Progenitor cell of endocrine pancreas (in vitro differentiated cells): ENCODE measurements at places on chromosomes 2 and 18.

DNA sequence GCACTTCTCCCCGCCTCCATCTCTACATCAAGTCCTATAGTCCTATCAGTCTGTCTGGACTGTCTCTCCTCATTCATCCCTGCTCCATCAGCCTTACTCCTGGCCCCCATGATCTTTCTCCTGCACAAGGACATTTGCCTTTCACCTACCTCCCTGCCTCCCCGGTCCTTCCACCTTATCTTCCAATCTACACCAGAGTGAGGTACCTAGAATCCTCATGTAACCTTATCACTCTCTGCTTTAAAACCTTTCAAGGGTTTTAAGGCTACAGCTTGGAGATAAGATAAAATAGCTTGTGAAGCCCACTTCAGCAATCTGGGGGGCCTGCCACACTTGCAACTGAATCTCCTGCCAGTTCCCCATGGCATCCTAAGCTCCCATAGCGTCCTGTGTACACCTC, 12.8 kb downstream of the CDC42EP3 start:
- DNase-seq, result no peak

DNA sequence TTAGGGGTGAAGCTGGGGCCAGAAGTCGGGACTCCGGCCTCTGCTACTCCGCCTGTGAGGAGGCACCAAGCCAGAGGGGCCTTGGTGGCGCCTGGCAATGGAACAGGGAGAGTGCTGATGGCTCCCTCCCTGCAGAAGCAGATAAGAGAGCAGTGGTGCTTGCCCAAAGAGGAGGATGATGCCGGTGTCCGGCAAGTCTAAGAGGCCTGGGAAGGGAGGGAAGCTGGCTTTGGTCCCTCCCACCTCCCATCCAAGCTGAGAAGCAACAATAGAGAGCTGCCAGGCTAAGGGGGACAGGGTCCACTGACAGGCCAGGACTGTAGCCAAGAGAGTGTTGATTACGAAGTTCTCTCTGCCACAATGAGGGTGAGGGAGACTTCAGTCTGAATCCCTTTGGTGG, 479.5 kb downstream of the TNS1 start:
- no peak for DNase-seq

GRCh38 chr2:237297421-237298150, 116.4 kb downstream of the COL6A3 start:
- DNase-seq, result no peak

- DNase-seq, result no peak
These were observed 21.2 kb downstream of the SNED1 start for GRCh38 chr2:241019441-241020139.

- peak; percentile 39 for DNase-seq
These were observed 212.3 kb downstream of the MGAT5 start for GRCh38 chr2:134466141-134466540.

DNA sequence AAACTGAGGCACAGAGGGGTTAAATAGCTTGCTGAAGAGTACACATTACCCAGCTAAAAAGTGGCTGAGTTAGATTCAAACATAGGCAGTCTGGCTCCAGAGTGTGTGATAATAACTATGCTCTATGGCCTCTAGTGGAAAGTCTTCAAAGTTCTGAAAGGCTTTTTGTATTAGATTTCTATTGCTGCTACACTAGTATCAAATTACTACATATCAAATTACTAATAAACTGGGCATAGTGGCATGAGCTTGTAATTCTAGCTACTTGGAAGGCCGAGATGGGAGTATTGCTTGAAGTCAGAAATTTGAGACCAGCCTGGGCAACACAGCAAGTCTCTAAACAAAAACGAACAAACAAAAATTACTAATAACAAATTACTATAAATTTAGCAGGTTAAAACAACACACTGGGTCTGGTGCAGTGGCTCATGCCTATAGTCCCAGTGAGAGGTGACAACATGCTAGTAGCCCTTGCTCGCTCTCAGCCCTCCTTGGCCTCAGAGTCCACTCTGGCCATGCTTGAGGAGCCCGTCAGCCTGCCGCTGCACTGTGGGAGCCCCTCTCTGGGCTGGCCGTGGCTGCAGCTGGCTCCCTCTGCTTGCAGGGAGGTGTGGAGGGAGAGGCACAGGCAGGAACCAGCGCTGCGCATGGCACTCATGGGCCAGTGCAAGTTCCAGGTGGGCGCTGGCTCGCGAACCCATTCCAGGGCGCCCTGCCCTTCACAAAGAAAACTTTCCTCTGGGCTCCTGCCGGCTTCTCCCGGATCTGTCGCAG, 38.2 kb upstream of the TWSG1 start:
- DNase-seq, result no peak

DNA sequence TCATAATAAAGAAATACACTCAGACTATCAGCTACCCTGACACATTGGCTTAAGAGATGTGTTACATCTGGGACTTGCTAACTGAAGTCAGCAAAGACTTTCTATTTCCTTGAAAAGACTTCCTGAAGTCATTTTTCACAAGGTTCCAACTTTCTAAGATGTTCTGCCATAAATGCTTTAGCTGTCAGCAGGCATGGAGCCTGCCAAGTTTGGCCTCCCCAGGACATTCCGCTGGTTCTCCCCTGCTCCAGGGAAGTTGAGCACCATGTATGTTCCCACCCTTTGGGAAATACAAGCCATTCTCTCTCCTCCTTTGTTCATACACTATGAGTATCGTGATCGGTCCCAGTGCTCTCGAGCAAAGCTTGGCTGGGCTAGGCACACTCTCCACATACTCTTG, 202.7 kb upstream of the CCDC68 start:
- DNase-seq, result no peak

GRCh38 chr2:233974530-233975071, 57.4 kb downstream of the TRPM8 start:
- DNase-seq, result no peak

DNA sequence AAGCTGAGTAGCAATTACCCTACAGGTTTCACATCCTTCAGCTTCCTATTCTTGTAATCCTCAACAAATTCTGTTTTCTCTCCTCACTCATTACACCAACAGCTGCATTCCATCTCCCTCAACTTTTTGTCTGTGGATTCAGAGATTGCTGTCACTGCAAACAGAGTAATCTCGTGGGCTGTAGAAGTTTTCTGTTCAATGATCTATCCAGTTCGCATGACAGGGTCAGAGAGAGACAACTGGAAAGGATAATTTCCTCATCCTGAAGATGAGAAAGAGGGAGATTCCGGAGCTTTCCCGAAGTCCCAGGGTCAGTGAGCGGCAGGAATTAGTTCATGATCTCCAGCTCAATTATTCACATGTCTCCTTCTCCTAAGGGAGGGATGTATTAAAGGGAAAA, 75.7 kb downstream of the MYO5B start:
- DNase-seq, result no peak

GRCh38 chr2:625415-626333, 51.5 kb downstream of the TMEM18 start:
- no peak for DNase-seq

DNA sequence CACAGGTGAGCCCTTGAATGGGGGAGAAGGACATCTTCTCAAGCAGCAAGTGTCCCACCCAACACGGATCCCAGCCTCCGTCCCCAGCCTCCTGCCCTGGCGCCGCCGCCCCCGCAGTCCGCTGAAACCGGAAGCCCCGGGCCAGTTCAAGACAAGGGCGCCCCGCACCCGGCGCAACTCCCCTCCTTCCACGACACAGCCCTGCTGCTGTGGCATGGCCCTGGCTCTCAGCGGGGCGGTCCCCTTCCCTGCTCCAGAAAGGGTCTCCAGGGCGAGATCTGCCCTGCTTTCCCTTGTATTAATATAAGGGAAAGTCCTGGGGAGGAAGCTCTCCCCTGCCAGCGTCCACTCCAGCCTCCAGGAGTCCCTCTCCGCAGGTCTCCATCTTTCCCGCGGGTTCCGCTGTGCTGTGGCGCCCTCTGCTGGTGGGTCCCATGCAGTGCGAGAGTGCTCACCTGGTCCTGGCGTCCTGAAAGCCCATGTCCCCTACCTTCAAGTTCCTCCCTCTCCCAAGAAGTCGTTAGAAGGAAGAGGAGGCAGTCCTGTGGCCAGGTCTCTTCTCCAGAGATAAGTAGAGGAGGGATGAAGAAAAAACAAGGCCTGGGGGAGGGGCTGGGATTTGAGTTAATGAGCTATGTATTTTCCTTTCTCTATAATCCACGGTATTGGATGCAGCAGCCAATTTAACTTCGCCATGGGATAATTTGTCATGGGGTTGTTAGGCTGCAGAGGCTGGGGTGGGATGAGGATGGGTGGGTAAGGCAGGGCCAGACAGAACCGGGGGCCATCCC, 176.0 kb downstream of the SMAD2 start:
- peak; percentile 78 for DNase-seq

GRCh38 chr2:222977121-222977520, 74.9 kb upstream of the KCNE4 start:
- DNase-seq, result no peak

DNA sequence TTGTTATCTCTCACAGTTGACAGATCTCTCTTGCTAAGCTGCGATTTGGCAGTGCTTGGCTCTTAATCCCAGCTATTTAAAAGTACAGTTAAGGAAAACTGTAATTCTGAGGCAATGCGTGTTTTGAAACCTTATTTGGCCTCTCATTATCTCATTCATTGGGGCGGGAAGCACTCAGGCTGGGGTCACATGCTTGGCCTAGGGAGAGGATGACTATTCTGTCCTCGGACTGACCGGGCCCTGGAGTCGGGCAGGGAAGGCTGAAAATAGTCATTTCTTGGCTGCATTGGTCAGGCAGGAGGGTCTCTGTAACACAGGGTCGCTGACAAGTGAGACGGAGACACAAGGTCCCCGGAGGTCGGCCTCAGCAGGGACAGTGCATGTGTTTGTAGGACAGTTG, 20.2 kb upstream of the EMILIN2 start:
- no peak for DNase-seq

DNA sequence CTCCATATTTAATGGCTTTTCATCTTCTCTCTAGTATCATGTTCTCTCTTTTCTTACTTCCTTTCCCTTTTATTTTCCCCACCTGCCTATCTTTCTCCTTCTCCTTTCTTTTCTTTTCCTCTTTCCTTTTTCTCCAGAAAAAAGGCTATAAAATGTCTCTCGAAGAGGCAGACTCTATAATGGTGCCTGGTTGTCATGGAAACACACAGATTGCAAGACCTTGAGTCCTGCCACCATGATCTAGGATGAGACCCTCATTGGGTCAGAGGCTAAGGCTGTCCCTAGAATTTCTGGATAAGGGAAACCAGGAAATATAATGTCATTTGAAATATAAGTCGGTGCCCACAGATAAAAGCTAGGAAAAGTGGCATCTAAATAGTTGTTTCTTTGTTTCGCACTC, 36.5 kb upstream of the LHCGR start:
- no peak for DNase-seq

DNA sequence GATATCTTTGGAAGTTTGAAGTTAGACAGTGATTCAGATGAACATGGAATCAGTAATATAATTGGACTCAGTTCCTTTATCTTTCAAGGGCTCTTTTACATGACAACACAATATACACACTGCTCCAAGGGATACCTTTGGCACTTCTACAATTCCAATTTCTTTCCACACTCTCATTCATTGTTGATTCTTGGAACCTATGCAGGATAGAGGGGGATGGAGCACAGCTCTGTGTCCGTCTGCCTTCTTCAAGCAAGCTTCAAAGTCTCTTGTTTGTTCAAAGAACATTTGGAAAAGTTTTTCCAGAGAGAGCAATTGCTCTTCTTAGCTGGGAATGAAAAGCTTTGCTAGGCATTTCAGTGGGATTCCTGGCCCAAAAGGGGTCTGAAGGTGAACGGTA, 276.2 kb upstream of the ZEB2 start:
- DNase-seq, result no peak

- DNase-seq, result no peak
These were observed 53.8 kb downstream of the SKA1 start for GRCh38 chr18:50428531-50429206.

DNA sequence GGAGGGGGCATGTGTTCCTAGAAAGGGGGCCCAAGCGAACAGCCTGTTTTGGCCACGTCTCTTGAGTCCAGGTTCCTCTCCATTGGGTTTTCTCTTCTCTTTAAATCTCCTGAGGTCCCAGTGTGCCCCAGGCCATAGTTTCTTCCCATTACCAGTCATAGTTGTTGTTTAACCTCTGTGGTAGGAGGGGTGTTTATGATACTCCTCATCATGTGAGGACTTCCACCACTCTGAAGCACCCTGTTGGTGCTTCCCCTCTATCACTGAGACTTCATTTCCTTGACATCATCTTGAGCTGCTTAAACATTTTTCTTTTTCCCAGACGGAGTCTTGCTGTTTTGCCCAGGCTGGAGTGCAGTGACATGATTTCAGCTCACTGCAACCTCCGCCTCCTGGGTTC, 45.9 kb downstream of the WIPF1 start:
- no peak for DNase-seq

DNA sequence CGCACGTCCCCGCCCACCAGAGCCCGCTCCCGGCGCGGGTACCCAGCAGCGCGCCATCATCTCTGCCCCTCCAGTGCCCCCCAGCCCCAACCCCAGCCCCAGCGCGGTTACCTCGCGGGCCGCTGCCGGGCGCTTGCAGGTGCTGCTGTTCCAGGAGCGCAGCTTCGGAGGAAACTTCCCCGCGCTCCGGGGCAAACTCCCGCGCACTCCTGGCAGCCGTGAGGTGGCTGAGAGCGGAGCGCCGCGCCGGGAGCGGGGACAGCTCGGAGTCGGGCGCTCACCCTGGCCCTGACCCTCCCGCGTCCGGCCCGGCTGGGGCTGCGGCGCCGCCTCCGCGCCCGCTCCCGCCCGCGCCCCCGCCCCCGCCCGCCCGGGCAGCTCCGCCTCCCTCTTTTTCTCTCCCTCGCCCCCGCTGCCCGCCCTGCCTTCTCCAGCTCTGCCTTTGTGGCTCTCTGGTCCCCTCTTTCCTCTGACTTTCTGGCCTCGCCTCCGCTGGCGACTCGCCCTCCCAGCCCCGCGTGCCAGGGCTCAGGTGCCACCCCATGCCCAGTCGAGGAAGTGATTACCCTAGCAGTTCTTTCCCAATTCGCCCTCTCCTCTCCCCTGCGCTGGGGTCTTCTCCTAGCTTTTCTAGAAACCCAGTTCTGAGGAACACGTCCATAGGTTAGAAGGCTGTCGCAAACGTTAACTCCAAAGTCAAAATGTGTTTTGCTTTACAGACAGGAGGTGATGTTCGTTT, at the start of gene CHST9:
Gene CHST9 (minus strand): TSS at position 284 of the 739 bp plus-strand sequence. CDS start 42,499 bp downstream, outside the sequence.
- DNase-seq, result peak; percentile 43

DNA sequence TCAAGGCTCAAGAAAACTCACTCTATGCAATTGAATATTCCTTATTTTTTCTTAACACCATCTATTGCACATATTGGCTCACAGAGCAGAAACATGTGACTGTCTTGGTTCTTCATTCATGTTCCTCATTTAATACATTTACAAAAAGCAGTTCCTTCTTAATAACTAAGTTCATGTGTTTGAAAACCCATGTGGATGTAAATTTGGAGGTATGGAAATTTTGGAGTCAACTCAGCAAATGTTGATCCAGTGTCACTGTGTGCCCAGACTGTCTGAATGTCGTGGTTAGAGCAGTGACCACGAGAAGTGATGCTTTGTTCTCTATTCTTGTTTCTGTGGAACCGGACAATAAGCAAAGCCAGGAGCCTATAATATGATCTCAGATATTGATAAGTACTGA, 299.1 kb downstream of the SETBP1 start:
- no peak for DNase-seq
